ENCODE measurements at places on chromosomes 1 and 21. TPM values are rescaled to one million over a fixed set of nuclear protein-coding genes. Genes with fewer than 3 reads are reported as not detected.

Gene AADACL3
- total RNA-seq: not detected

Gene FALEC
- not detected for total RNA-seq

Gene SPATA1
- total RNA-seq: not detected

Gene FAM177B
- total RNA-seq: not detected

DNA sequence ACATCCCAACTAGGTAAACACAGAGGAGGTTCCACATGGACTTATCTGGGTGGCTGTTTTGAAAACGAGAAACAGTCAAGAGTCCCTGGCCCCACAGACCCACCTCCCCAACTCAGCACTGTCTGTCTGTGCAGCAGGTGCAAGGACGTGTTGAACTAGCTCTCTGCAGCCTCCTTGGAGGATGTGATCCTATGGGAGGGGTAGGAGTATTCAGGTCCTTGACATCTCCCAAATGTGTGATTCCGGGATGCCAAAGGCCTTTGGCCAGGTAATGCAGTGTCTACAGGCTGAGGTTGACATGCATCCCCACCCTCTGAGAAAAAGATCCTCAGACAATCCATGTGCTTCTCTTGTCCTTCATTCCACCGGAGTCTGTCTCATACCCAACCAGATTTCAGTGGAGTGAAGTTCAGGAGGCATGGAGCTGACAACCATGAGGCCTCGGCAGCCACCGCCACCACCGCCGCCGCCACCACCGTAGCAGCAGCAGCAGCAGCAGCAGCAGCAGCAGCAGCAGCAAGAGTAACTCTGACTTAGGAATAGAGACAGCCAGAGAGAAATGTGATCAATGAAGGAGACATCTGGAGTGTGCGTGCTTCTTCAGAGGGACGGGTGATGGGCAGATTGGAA lies 151.6 kb upstream of the CAMK1G start:
- no peaks in the 10 kb centered on the region for H3K27me3 ChIP-seq
- H3K36me3 ChIP-seq: no peaks in the 10 kb centered on the region
- H3K27ac ChIP-seq: no peak overlapping the region
- no peak for DNase-seq

GRCh38 chr1:159207080-159207479 lies 2.4 kb downstream of the ACKR1 start:
- no peaks in the 10 kb centered on the region for H3K4me1 ChIP-seq
- no peaks in the 10 kb centered on the region for H3K36me3 ChIP-seq
- no peak for DNase-seq
- peak overlapping the region; percentile 32 for H3K4me3 ChIP-seq
- peak overlapping the region; percentile 5 for H3K27ac ChIP-seq
